Stimulated activated CD8-positive, alpha-beta memory T cell treated with anti-CD3 and anti-CD28 coated beads, Interleukin-7, amount 100 ng/mL, for 4 hours (primary cell): ENCODE measurements at places on chromosomes 4 and X.
A peak's percentile ranks its signal among the peaks of the same experiment; 100 is the strongest.

DNA sequence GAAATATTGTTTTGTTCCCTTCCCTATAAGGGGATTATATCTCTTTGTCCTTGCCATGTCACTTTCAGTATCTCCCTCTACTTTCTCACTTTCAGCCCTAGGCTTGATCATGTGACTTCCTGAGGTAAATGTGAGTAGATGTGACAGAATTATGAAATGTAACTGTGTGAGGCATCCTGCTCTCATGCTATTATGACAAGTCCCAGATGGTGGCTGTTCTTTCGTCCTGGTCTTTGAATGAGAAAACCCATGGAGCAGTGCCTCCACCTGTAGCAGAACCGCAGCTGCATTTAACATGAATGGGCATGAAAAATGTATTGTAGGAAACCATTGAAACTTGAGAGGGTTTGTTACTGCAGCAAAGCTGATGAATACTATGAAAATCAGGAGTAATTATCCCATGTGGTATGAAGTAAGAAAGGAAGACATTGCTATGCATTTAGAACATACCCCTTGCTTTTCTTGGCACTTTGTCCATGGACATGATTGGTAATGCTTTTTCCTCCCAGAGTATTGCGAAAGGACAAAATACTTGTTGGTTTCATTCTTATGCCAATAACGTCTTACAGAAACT is 202.2 kb upstream of the GPRIN3 start:
- DNase-seq, result no peak

DNA sequence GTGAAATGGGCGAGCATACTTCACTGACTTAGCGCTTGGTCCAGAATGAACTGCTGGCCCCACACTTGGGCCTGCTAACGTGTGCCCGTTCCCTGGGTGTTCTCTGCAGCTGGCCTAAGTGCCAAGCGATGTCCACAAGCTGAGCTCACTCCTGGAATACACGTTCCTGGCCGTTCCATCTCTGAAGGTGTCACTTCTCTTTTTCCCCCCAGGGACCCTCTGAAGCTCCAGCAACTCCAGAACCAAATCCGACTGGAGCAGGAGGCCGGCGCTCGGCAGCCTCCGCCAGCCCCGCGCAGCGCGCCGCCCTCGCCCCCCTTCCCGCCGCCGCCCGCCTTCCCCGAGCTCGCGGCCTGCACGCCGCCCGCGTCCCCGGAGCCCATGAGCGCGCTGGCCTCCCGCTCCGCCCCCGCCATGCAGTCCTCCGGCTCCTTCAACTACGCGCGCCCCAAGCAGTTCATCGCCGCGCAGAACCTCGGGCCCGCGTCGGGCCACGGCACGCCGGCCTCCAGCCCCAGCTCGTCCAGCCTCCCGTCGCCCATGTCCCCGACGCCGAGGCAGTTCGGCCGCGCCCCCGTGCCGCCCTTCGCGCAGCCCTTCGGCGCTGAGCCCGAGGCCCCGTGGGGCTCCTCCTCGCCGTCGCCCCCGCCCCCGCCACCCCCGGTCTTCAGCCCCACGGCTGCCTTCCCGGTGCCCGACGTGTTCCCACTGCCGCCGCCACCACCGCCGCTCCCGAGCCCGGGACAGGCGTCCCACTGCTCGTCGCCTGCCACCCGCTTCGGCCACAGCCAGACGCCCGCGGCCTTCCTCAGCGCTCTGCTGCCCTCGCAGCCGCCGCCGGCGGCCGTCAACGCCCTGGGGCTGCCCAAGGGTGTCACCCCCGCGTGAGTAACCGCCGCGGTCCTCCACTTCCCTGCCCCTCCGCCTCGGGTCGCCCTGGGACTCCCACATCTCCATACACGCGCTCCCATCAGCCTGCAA is 132.3 kb downstream of the CBR4 start:
- peak; percentile 20 for DNase-seq

- DNase-seq, result no peak
Measured at GRCh38 chrX:135345107-135345589, 35.9 kb downstream of the ETDC start.

DNA sequence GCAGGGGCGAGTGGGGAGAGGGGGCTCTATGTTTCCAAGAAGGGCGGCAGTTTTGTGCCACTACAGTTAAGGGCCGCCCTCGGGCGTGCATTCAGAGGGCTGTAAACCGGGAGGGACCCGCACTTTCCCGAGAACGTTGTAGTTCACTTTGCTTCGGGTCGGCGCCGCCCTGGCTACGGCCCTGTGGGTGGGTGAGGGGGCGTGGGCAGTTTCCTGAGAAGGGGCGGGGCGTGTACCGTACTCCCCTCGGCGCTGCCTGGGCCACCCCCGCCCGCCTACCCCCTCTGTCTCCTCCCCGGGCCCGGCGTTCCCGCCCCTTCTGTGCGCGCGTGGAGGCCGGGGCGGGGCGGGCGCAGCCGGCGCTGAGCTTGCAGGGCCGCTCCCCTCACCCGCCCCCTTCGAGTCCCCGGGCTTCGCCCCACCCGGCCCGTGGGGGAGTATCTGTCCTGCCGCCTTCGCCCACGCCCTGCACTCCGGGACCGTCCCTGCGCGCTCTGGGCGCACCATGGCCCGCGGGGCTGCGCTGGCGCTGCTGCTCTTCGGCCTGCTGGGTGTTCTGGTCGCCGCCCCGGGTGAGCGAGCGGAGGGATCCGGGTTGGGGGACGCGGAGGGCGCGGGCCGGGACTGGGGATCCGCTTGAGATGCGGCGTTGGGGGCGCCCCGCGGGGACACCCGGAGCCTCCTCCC is at the start of gene CD99:
CD99 (plus strand) TSS at position 440 of the 687 bp plus-strand sequence; CDS start at position 506, 66 bp downstream.
- peak; percentile 88 for DNase-seq

DNA sequence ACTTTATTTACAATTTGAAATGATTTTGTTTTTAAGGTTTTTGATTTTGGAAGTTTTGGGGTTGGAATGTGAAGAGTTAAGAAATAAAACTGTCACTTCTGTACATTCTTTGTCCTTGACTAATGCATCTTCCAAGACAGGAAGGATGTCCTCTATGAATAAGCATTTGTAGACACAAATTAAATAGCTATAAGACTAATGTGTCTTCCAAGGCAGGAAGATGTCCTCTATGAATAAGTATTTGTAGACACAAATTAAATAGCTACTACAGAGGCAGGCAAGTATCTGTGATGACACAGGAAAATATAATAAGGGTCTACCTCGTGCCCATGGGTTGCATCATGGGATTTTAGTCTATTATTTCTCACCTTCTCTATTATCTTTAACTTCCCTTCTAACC is 14.5 kb downstream of the PRSS48 start:
- no peak for DNase-seq

GRCh38 chr4:181173046-181173445 is 1070.2 kb upstream of the TENM3 start:
- no peak for DNase-seq

DNA sequence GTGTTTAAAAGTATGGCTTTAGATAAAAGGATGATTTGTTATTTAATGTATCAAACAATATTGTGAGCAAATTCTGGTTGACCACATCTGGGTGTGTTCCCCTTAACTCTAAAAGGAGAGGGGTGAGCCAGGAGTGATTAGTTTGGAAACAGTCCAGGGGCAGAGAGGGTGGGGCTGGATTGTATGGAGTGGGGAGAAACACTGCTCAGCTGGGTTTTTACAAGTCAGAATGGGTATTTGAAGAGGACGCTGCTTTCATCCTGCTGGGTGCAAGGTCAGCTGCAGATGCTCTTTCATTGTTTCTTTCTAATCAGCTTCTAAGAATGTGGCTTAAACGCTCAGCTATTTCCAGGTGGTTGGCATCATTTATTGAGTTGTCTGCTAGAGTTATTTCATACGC is 82.8 kb upstream of the LIMCH1 start:
- no peak for DNase-seq
